ENCODE measurements at places on chromosomes 7 and 10. TPM values are rescaled to one million over a fixed set of nuclear protein-coding genes. Genes with fewer than 3 reads are reported as not detected.

GRCh38 chr10:22042557-22043326, 39.2 kb upstream of the DNAJC1 start:
- H3K27ac ChIP-seq, result no peak overlapping the region
- no peak overlapping the region for H3K4me3 ChIP-seq
- no peak for DNase-seq
- H3K27me3 ChIP-seq, result no peaks in the 10 kb centered on the region
- no peaks in the 10 kb centered on the region for H3K4me1 ChIP-seq

GRCh38 chr10:84226616-84227015, 1.3 kb upstream of the LRIT2 start:
- H3K27ac ChIP-seq, result no peak overlapping the region
- no peaks in the 10 kb centered on the region for H3K27me3 ChIP-seq
- no peak for DNase-seq

DNA sequence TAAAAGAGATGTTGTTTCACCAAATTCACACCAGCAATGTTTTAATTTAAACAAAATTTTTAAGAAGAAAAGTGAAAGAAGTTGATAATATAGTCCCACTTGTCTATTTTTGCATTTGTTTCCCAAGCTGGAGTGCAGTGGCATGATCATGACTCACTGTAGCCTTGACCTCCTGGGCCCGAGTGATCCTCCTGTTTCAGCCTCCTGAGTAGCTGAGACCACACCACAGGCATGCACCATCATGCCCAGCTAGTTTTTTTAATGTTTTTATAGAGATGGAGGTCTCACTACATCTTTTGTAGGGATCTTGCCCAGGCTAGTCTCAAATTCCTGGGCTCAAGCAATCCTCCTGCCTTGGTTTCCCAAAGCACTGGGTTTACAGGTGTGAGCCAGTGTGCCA, 14.1 kb upstream of the NDUFA5 start:
- no peak overlapping the region for H3K27ac ChIP-seq
- DNase-seq, result no peak
- H3K27me3 ChIP-seq, result no peaks in the 10 kb centered on the region
- H3K4me3 ChIP-seq, result no peak overlapping the region
- no peaks in the 10 kb centered on the region for H3K4me1 ChIP-seq

- H3K27ac ChIP-seq, result peak overlapping the region; percentile 94
- H3K36me3 ChIP-seq, result no peaks in the 10 kb centered on the region
- H3K4me3 ChIP-seq, result peak overlapping the region; percentile 91
These were observed 733 bp upstream of the ARL5B start for GRCh38 chr10:18658271-18659124.

DNA sequence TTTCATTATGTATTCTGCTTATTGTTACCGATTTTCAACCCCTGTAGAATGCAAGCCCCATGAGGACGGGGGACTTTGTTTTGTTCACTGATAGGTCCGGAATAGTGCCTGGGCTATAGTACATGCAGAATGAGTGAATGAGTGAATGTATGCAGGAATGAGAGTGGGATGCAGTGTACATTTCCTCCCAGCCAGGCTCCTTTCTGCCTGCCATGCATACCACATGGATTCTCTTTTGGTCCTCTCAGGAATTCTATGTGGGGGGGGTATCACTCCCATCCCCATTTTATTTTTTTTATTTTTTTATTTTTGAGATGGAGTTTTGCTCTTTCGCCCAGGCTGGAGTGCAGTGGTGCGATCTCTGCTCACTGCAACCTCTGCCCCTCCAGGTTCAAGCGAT, 16.7 kb downstream of the TRIM56 start:
- H3K4me3 ChIP-seq, result no peak overlapping the region
- H3K36me3 ChIP-seq, result no peaks in the 10 kb centered on the region
- no peak for DNase-seq
- no peaks in the 10 kb centered on the region for H3K27me3 ChIP-seq
- no peak overlapping the region for H3K27ac ChIP-seq

GRCh38 chr10:80497187-80498077, 40.3 kb upstream of the SH2D4B start:
- no peak for DNase-seq
- H3K27ac ChIP-seq, result peak overlapping the region; percentile 21
- H3K4me3 ChIP-seq, result no peak overlapping the region
- H3K4me1 ChIP-seq, result peaks cover 68% of the 10 kb centered on the region

GRCh38 chr10:122878799-122879338, 512 bp downstream of the FAM24B start:
- H3K36me3 ChIP-seq, result no peaks in the 10 kb centered on the region
- H3K4me1 ChIP-seq, result peaks cover 3% of the 10 kb centered on the region
- H3K27ac ChIP-seq, result peak overlapping the region; percentile 9
- no peaks in the 10 kb centered on the region for H3K27me3 ChIP-seq
- peak overlapping the region; percentile 76 for H3K4me3 ChIP-seq

Gene DNAH11
- 14.2 TPM for total RNA-seq

Gene SP8
- total RNA-seq, result 2.2 TPM
